ENCODE measurements at places on chromosomes 11 and 22.

DNA sequence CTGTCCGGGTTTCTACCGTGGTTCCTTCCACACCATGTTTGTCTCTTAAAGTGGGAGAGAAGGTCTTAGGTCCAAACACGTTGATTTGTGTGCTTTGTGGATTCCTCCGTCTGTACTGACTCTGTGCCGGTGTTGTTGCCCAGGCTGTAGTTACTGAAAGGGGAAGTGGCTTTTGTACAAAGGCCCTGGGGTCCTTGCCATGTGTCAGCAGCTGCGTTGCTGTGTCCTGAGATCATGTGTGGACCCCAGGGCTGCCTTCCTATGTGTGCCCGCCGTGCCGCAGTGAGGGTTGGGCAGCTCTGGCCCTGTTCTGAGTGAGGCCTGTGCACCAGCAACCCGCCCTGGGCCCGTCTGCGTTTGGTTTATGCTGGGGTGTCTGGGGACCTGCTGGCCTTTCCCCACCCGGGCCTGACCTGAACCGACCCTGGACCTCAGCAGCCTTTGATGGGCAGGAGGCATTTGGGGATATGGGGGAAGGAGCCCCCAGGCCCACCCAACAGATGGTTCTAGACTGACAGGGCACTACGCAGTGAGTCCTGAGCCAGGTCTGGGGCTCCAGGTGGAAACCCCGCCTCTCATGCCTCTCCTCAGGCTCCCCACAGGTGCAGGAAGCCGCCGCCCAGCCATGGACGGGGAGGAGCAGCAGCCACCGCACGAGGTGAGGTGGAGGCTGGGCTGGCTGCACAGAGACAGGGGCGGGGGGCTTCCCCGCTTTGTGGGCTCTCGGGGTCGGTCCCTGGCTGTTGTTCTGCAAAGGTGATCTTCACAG is 6.9 kb downstream of the TRABD start:
- no peak for DNase-seq

- DNase-seq: no peak
Measured at GRCh38 chr11:82980292-82980691, 78.8 kb downstream of the DDIAS start.

GRCh38 chr11:77071077-77071476 is 4.3 kb downstream of the CAPN5 start:
- no peak for DNase-seq

DNA sequence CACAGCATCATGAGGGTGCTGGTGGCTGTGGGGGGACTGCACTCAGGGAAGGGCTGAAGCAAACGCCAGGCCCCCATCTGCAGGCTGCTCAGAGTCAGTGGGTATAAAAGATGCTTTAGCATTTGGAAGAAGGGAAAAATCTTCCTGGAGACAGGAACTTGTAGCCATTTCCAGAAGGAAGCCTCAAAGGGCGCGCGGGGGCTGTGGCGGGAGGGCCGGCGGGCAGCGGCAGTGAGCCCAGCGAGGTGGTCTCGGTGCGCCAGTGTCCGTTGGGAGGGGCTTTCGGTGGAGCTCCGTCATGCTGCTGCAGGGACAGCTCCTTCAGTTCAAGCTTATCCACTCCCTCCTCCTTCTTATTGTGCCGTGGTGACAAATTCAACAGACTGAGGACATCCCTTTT is 63.0 kb upstream of the PITPNB start:
- no peak for DNase-seq

DNA sequence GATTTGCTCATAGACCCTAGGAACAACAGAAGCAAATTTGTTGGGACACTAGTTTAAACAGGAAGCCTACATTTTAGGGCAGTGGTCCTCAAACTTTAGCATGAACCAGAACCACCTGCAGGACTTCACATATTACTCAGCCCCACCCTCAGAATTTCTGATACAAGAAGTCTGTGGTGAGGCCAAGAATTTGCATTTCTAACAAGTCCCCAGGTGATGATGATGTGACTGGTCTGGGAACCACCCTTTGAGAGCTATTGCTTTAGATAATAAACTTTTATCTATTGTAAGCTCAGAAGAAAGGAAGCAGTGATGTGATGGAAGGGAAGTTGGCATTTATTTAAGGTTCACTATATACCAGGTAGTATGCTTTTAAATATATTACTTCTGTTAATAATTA is 194.0 kb downstream of the FAM181B start:
- no peak for DNase-seq

DNA sequence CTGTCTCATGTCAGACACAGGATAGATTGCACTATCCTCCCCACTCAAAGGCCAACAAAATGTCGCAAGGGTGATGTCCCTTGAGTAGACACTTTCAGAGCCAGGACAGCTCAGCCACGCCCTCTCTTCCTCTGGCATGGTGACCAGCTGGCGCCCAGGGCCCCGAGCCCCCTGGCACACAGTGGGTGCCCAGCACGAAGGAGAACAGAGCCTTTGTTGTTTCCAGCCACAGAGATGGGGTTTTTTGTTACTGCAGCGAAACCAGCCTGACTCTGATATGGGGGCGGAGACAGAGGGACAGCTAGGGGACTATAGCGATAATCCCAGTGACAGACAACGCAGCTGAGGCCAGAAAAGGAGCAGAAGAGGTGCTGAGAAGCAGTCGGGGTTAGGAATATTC is 23.3 kb upstream of the CCND1 start:
- no peak for DNase-seq

DNA sequence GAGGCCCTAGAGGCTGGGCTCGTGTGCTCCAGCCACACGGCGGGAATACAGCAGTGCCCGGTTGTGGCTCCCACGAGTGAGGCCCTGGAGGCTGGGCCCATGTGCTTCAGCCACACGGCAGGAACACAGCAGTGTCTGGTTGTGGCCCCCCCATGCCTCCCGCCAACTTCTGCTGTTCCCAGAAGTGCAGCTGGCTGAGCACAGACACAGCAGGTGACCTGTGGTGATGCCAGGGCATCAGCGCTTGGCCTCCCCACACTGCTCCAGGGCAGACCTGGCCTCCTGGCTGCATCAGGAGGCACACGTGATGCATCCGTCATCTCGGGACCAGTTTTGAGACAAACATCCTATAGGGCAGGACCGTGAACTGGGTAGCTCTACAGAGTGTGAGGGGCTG is 110.3 kb downstream of the KCNQ1OT1 start:
- DNase-seq: no peak

- no peak for DNase-seq
Measured at GRCh38 chr22:24507716-24508115, 12.6 kb downstream of the UPB1 start.

DNA sequence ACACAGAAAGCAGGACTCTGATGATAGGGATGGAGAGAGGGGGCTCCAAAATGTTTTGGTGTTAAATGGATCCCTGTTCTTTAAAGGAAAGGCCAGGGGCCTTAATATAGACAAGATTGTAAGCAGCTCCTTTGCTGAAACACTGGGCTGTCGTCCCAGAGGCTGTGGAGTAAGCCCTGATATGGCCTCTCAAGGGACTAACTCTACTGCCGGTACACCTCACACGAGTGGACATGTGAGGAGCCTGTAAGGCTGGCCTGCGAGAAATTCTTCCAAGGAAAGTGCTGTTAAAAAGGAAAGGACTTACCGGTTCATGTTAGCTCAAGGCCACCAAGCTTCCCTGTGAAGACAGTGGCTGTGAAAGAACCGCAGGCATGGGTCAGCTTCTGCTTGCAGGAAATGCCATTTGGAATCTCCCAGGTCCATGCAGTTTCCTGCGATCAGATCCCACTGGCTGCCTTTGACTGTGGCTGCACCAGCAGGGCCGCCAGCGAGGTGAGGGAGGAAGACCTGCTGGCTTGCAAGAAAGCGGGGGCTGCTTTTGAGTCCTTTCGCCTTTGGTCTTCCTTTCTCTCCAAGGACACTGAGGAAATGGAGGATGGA is 106.6 kb downstream of the PRR5L start:
- DNase-seq: no peak

DNA sequence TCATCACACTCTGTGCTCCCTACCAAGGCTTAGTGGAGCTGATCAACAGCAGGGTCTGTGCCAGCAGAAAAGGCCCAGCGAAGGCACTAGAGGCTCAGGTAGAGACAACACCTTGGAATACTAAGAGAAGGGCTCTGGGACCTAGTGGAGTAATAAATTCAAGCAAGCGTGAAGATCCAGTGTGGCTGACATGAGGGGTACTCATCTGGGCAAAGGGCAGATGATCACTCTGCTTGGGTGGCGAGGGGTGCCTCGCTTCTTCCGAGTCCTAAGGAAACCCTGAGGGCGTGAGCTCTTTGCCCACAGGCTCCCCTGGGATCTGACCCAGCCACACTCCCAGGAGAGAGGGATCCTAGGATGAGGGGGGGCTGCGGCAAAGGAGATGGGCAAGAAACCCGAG is 3.5 kb upstream of the TPBGL start:
- DNase-seq: no peak

GRCh38 chr11:112724496-112724790 is 236.8 kb upstream of the NCAM1 start:
- no peak for DNase-seq

DNA sequence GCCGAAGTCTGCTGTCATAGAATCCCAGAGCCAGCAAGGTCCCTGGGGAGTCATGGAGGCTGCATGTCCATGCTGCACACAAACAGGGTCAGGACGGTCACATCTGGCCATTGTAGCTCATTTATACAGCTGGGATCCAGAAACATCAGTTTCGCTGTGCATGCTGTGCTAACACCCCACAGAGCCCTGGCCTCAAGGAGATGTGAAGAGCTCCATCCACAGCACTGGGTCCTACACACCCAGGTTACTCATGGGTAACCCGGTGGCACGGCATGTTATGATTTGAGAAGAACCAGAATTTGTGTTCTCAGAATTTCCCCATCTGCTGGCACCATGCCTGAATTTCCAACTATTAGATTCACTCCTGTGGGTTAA is 146.3 kb upstream of the ARHGAP20 start:
- DNase-seq: no peak

DNA sequence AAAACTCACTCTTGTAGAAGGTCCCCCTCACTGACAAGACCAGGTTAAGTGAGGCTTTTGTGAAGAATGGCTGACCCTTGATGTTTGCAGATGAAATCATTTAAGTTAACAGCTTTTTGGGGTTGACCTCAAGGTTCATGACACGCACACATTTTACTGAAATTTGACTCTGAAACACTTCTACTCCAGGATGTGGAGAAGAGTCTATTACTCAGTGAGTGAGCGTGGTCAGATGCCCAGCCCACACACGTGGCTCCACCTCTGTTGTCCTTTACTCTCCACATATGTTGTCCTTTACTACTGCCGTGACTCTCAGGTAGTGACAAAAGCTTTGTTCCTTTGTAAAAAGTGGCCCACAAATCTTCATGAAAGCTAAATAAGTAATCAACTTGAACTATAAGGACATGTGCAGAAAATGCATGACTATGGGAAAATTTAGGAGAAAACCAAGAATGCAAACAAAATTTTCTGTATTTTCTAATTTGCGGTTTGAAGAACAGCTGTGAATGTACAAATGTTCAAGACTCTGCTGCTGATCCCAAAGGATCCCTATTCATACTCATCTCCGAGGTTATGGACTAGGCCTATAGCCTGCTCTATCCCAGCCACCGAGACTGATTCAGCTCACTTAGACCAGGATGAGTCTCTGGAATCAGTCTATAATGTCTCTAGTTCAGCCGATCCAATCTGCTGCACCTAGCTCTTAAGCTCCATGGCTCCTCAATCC is 22.4 kb downstream of the XRRA1 start:
- no peak for DNase-seq

DNA sequence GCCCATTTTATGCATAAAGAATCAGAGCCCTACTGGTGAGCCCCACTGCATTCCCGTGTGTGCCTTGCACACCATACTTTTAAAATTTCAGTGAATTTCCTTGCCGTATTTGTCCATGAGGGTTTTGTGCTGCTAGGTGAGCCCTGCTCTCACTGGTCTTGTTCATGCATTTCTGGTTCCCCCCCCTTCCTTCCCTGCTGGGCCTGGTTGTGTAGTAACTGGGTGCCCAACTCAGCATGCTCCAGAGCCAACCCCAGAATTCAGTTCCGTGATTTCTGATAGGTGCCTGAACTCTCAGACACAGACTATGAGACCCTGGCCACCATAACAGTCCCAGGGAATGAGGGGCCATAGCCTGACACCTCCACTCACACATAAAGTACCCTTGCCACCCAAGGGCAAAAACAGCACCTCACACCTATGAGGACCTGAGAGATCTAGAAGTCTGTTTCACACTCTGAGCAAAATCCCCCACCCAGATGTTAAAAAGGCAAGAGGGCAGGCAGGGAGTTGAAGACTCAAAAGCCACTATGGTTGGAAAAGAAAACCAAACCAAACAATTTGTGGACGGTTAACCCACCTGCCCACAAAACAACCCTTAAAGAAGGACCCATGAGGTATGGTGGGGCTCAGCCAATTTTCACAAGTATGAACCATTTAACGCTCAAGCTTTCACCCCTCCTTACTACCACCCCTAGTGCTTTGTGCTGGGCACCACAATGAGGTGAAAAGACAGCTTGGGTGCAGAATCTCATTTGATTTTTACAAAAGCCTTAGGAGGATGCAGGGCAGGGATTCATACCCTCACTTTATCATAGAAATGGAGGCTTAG is 16.8 kb upstream of the IL10RA start:
- no peak for DNase-seq

DNA sequence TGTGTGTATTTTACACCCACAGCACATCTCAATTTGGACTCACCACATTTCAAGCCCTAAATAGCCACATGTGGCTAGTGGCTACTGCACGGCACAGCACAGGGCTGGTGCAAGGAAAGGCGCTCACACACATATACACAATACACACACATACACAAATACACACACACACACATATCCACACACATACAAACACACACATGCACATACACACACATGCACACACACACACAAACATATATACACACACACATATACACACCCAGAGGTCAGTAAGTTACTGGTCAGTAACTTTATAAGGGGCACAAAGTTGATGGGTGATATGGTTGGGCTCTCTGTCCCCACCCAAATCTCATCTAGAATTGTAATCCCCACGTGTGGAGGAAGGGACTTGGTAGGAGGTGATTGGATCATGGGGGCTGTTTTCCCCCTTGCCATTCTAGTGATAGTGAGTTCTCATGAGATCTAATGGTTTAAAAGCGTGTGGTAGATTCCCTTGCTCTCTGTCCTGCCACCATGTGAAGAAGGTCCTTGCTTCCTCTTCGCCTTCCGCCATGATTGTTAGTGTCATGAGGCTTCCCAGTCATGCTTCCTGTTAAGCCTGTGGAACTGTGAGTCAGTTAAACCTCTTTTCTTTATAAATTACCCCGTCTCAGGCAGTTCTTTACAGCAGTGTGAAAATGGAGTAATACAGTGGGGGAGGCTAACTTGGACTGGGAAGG is 37.6 kb upstream of the DKK3 start:
- DNase-seq: no peak

GRCh38 chr11:46285173-46285572 is 7.7 kb downstream of the CREB3L1 start:
- DNase-seq: no peak

DNA sequence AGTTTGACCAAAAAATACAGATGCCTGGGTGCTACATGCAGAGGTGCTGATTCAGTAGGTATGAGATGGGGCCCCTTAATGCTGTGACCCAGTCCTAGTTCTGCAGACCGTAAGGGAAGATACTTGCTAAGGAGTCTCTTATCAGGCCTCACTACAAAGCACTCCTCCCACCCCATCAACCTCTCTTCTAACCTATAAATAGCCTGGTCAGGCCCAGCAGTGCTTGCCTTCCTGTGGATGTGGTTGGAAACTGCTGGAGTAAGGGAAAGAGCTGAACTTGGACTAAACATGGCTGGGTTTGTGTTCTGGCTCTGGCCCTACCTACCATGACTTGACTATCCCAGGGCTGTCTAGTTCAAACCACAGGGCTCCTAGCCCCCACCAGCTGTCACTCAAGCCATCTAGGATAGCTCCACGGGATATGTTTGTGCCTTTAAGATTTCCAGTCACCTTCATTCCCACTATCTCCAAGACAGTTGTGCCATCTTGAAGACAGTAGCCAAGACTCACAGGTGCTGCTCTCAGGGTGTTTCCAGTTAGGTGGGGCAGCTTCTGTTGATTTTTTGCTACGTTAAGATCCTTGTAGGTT is 9.5 kb upstream of the DKK3 start:
- no peak for DNase-seq

Data from stimulated activated CD8-positive, alpha-beta memory T cell treated with anti-CD3 and anti-CD28 coated beads, Interleukin-15, amount 100 ng/mL, for 1 hour (primary cell).